AG09319 (cell line): ENCODE measurements at places on chromosomes 2 and 18.

- DNase-seq: no peak
Measured at GRCh38 chr2:189751080-189751658, 11.4 kb downstream of the OSGEPL1 start.

DNA sequence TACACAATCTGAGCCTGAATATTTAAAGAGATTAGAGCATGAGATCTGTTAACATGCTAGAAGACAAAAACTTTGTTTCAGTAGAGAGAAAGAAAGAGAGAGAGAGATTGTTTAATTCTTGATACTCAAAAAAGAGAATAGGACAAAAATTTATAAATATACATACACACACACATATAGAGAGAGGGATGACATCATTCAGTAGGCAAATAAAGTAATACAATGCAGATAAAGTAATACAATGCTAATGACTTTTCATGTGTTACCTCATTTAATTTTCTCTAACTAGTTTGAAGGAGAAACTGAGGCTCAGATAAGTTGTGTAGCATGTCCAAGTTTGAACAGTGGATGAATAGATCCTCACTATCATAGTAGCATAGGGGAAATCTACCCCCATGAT lies 286.4 kb downstream of the CMPK2 start:
- DNase-seq: no peak

DNA sequence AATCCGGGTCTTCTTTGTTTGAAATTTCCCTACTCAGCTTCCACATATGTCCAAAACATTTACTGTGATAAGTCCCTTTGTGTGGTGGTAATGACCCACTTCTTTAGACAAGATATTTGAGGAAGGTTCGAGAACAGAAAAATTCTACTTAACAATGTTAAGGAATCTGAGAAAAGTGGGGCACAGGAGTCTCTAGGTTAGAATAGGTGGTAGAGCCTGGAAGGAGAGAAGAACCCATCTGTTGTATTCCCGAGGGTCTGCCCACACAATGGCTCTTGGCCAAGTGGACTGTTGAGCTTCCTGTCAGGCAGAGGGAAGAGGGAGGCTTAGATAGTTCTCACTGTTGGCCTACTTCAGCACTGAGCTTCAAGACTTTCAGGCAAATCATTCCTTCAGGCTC lies 4.3 kb downstream of the IGFBP2 start:
- no peak for DNase-seq

DNA sequence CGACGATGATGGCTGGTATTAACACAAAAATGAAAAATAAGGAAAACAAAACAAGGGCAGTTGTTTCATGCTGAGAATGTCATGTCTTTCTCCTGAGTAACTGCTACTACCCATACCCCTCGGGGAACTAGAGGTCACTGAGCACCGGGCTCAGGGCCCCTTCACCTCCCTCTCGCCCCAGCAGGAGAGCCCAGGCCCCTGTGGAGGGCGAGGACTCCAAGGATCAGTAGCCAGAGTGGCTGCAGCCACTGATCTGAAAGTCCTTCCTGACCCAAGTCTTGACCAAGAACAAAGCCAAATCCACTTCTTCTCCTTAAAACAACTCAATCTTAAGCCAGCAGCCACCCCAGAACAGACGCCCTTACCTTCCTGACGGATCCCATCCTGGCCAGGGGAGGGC lies 25.5 kb downstream of the ST8SIA5 start:
- DNase-seq: no peak

DNA sequence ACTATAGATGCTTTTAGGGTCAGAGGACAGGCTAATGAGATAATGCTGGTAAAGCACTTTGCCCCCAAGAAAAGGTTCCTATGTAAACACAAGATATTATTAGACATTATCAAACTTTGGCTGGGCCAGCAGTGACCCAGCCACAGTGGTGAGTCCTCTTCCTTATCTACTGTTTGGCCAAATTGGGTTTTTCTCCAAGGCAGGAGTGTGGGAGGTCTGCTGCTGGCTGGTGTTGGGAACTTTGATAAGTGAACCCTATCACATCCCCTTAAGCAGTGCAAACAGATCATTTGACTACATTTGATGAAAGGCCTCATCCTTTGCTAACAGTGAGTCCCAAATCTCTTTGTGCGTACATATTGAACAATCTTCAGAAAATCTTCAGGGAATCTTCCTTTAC lies 16.2 kb downstream of the FZD7 start:
- DNase-seq: no peak
